ENCODE measurements at places on chromosomes 6 and 20. TPM values are rescaled to one million over a fixed set of nuclear protein-coding genes. Genes with fewer than 3 reads are reported as not detected.
A peak's percentile ranks its signal among the peaks of the same experiment; 100 is the strongest.

OOEP gene
- total RNA-seq: 1.1 TPM

KHDC1L gene
- total RNA-seq: not detected

TREM1 gene
- total RNA-seq: not detected

GPX5 gene
- total RNA-seq: not detected

GNAS-AS1 gene
- total RNA-seq: 1.6 TPM

TRIM40 gene
- total RNA-seq: not detected

RAB44 gene
- total RNA-seq: not detected

CYP24A1 gene
- 0.40 TPM for total RNA-seq

LST1 gene
- 91.8 TPM for total RNA-seq

TCP11 gene
- total RNA-seq: not detected

SLC17A1 gene
- not detected for total RNA-seq

FERMT1 gene
- not detected for total RNA-seq

HSPA1L gene
- 3.3 TPM for total RNA-seq

GSTA3 gene
- not detected for total RNA-seq

GRCh38 chr6:88089708-88090107 is 42.1 kb downstream of the SPACA1 start:
- no peak for DNase-seq

- no peak for DNase-seq
Measured at GRCh38 chr20:32756156-32756555, 6.0 kb upstream of the DNMT3B start.

GRCh38 chr6:151690303-151690702 is 117.2 kb upstream of the ESR1 start:
- DNase-seq: no peak

GRCh38 chr6:91637217-91637616 is 1050.3 kb upstream of the MAP3K7 start:
- DNase-seq: no peak

- no peak for DNase-seq
Measured at GRCh38 chr20:61983965-61984364, 81.7 kb downstream of the TAF4 start.

DNA sequence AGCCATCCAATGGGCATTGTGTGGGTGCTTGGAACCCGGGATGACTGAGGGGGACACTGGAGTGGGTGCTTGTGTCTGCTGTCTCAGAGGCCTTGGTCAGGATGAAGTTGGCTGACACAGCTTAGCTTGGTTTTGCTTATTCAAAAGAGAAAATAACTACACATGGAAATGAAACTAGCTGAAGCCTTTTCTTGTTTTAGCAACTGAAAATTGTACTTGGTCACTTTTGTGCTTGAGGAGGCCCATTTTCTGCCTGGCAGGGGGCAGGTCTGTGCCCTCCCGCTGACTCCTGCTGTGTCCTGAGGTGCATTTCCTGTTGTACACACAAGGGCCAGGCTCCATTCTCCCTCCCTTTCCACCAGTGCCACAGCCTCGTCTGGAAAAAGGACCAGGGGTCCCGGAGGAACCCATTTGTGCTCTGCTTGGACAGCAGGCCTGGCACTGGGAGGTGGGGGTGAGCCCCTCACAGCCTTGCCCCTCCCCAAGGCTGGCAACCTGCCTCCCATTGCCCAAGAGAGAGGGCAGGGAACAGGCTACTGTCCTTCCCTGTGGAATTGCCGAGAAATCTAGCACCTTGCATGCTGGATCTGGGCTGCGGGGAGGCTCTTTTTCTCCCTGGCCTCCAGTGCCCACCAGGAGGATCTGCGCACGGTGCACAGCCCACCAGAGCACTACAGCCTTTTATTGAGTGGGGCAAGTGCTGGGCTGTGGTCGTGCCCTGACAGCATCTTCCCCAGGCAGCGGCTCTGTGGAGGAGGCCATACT is 49.4 kb downstream of the PYGB start:
- no peak for DNase-seq

DNA sequence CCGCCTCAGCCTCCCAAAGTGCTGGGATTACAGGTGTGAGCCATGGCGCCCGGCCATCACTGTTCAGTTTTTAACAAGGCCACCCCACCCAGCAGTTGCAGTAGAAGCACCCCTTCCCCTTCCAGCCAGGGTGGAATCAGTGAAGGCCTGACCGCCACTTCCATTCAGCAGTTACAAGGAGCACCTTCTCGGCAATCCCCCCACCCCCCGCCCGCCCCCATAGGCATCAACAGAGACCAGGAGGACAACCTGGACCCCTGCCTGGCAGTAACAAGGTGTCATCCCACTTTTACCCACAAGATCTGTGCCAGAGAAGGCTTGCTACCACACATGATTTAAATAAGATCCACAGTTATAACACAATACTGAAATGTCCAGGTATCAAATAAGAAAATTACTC is 23.1 kb downstream of the NCR2 start:
- no peak for DNase-seq

DNA sequence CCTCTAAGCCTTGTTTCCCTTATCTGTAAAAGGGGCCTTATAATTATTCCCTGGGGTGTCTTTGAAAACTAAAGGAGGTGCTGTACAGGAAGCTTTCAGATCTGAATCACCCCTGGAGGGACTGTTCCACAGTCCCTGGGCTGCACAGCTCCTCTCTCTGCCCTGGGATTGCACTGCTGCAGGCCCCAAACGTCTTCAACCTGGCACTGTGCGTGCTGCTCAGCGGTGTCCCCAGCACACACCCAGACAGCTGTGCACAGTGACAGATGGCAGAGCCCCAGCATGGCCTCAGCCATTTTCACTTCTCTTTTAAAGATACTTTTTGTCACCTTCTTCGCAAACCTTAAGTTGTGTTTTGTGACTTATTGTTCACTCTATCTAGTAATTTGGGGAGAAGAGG is 50.7 kb upstream of the INSM1 start:
- DNase-seq: no peak

GRCh38 chr6:3471711-3472110 is 14.9 kb upstream of the SLC22A23 start:
- DNase-seq: no peak

- no peak for DNase-seq
Measured at GRCh38 chr6:30344191-30344867, 627 bp upstream of the RPP21 start.

DNA sequence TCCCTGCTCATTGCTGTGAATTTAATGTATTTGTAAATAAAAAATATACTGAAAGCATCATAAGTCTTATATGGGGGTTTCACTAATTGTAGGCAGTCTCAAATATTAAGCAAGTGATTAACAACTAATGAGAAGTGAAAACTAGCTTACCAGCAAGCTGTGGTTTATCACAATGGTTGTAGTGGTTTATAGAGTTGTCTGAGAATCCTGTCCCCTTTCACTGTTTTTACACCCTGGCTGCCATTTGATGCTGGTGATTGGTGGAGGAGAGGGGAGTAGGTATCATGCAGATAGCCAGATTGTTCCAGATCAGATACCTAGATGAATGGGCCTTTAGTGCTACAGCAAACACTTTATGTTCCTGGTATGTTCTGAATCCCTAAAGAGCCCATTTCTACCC is 6.0 kb downstream of the MKKS start:
- DNase-seq: no peak

- no peak for DNase-seq
Measured at GRCh38 chr6:33950891-33951889, 147.4 kb upstream of the MLN start.

DNA sequence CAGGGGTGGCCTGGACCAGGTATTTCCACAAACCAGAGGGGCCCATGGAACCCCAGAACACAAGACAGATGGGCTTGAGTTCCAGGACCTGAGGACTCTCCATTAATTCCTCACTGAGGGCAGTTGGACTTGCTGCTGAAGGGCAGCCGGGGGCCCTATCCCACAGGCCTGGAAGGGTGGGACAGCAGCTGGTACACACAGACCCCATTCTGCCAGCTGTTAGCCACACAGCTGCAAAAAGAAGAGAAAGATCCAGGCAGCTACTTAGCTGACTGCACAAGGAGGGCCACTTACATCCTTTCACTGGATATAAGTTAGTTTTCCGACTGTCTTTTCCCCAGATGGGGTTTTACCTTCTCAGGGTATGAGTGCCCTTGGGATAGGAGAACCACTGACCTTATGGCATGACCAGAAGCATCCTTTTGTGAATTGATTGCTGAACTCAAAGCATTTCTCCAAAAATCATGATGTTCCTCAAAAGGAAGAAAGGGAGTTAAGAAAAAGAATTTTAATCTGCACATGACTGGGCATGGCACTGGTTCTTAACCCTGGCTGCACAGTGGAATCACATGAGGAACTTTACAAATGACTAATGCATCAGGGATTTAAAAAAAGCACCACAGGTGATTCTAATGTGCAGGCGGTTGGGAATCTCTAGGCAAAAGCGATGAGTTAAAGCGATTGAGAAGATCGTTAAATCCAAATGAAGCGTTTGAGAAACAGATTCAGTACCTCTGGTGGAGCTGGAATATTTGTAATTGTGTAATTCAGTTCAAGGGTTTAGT is 199.4 kb downstream of the TFAP2A start:
- DNase-seq: no peak

GRCh38 chr6:18507561-18507960 is 120.4 kb downstream of the RNF144B start:
- DNase-seq: no peak

- DNase-seq: peak; percentile 42
Measured at GRCh38 chr6:84773431-84774156, 9.2 kb upstream of the TBX18 start.

DNA sequence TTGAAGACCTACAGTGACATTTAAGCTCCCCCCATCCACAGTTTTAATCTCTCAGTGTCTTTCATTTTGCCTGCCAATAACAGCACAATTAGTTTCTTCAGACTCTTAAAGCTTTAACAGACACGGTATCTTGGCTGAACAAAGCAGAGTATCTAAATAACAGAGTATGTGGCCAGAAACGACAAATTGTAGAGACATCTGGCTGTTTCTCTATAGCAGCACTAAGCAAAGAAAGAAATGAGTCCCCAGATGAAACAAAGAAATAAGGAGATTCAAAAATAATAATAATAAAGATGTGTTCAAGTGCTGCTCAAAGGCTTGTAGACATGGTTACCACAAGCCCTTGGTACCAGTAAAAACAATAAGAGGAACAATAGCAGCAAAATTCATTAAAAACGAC is 97.8 kb upstream of the HDAC2 start:
- DNase-seq: no peak

DNA sequence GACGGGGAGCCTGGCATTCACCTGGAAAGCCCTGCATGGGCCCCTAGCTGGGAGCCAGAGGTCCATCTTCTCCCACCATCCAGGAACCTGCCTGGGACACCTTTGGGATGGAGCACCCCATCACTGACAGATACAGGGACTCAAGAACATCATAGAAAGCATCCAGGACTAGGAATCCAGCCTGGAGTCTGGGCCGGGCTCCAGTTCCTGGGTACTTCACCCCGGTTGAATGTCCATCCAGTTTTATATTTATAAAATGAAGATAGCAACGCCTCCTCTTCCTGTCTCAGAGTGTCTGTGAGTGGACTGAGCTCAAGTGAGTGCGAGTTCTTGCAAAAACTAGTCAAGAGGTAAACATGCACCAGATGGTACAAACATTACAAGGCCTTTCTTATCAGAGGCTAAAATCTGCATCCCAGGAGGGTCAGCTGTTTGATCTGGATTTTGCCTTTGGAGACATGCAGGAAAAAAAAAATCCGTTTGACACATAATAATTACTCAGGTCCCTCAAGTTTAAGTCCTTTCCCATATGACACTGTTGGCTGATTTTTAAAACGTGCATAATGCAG is 27.4 kb downstream of the ZC3H12D start:
- DNase-seq: no peak

- no peak for DNase-seq
Measured at GRCh38 chr6:118574051-118574865, 26.2 kb downstream of the PLN start.

DNA sequence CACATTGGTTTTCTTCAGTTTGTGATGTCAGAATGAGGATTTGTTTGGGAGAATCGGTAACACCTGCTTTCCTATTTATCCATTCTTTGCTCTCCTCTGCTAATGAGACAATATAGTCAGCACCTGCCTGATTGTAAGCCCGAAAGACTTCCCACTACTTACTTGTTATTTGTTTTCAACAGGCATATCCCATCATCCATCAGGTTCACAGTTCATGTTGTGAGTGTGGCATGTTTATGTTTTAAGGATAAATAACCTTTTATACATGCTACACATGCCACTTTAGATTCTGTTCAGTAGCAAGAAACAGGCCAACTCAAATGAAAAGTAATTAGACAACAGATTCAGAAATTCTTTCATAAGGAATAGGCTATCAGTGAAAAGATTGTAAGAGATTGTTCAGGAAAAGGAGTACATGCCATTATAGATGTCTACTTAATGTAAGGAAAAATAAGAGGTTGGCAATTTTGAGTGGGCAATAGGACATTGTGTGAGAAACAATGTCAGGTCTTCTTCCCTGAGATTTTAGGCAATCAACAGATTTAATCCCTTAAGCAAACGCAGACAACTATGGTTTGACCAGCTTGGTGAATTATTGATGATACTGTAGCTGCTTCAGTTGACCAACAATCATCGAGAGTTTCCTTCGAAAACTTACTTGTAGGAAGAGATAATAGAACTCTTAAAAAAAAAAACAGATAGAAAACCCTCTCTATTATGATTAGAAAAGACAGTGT is 7.9 kb upstream of the GPRC6A start:
- DNase-seq: no peak

GRCh38 chr6:124772733-124773319 is 189.4 kb upstream of the RNF217 start:
- DNase-seq: no peak

DNA sequence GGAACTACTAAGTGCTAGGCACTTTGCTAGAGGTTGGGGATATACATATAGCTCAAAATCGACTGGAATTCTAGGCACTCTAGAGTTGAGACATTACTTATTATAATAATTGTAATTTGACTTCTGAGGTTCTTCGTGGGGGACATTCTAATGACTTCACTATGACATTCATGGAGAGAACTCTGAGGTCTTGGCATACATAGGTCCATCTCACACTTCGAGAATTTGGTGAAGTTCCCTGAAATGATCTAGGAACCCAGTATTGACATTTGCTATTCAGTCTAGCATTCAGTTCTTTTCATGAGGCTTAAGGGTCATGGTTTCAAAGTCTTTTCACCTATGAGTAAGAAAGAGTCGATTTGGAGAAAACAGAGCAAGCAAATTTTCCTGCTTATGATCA is 446.6 kb upstream of the JAG1 start:
- DNase-seq: no peak

DNA sequence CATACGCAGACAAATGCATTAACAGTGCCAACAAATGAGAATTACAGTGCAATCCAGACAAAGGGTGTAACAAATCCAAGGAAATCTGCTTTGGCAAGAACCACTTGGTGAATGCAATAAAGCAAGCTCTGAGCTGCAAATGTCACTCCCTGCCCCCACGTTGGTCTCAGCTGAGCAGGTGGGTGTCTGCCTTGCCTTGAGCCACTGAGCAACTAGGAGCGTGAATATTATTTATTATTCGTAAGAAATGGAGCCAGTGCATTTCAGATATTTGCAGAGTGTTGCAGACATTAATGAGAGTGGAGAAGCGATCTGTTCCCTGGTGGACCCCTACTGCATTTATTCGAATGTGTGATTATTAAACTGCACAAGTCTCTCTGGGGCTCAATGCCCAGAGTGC is 36.6 kb upstream of the F13A1 start:
- DNase-seq: no peak

- DNase-seq: no peak
Measured at GRCh38 chr6:46263707-46264086, 92.9 kb upstream of the ENPP5 start.

All from activated naive CD8-positive, alpha-beta T cell treated with anti-CD3 and anti-CD28 coated beads, Interleukin-2, amount 10 ng/mL, durations not matched to agents 7 days and 5 days (primary cell).